ENCODE measurements at places on chromosomes 7 and 10.

DNA sequence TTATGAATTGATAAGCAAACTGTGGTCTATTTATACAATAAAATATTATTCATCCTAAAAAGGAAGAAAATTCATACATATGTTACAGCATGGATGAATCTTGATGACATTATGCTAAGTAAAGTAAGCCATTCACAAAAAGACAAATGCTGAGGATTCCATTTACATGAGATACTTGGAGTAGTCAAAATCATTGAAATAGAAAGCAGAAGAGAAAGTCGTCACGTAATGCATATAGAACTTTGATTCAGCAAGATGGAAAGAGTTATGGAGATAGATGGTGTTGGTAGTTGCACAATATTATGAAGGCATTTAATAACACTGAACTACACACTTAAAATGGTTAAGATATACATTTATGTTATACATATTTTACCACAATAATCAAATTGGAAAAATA lies 309.7 kb upstream of the KLF6 start:
- no peak for DNase-seq

GRCh38 chr7:44854644-44855364 lies 6.9 kb upstream of the H2AZ2 start:
- no peak for DNase-seq

DNA sequence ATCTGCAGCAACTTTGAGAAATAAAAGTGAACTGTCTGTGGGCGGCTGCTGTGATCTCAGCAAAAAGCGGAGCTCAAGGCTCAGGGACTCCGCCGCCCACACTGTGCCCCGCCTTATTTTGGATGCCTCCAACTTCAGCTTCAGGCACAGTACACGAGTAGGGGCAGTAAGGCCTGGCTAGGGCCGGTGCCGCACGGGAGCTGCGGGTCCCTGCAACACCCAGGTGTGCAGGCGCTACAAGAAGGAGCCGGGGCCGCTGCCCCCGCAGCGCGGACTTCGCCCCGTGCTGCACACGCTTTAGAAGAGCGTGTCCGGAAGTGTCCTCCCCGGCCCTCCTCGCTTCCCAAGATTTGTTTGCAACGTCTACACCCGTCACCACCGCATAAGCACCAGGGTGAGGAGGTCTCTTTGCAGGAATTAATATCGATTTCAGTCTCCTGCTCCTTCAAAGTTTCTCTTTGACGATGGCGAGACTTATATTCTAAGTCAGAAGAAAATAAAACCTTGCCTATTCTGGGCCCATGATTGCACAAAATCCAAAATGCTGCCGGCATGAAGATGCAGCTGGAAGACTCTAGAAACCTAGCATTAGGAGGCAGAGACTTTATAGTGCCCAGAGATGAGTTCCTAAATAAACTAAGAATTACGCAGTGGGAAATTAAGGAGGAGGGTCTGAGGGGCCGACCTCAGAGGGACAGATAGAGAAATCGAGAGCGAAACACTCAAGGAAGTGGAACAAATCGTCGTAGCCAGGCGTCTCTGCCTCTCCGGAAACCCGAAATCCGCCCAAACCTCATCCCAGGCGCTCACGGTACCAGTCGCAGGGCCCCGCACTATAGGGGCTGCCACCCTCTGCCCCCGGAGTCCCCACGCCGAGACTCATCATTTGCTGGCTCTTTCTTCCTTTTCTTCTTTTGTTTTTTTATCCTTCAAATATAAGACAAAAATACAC lies 6.4 kb downstream of the VAX1 start:
- peak; percentile 46 for DNase-seq

GRCh38 chr10:102242118-102242485 lies 790 bp upstream of the PITX3 start:
- DNase-seq: no peak

GRCh38 chr10:78974617-78975317 lies 94.0 kb upstream of the ZMIZ1 start:
- DNase-seq: peak; percentile 92

- no peak for DNase-seq
Observed at GRCh38 chr7:14836006-14836405, 66.5 kb downstream of the DGKB start.

DNA sequence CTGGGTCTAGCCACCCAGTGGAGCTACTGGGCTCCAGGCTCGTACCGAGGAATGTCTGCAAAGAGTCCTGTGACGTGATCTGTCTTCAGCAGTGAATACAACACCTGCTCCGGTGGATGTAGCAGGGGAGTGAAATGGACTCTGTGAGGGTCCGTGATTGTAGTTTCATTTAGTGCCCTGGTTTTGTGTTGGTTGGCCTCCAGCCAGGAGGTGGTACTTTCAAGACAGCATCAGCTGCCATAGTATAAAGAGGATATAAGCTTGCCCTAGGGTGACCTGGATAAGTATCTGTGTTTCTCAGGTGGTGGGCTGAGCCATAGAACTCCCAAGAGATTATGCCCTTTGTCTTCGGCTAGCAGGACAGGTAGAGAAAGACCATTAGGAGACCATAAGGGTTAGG lies 24.6 kb upstream of the WNT2 start:
- no peak for DNase-seq

- DNase-seq: no peak
Observed at GRCh38 chr10:118970770-118971169, 58.7 kb upstream of the NANOS1 start.

- no peak for DNase-seq
Observed at GRCh38 chr7:94400022-94400421, 5.3 kb downstream of the COL1A2 start.

GRCh38 chr10:63562857-63563256 lies 41.7 kb downstream of the REEP3 start:
- DNase-seq: peak; percentile 35

- DNase-seq: no peak
Observed at GRCh38 chr7:74454925-74455288, 1.2 kb downstream of the GTF2IRD1 start.

DNA sequence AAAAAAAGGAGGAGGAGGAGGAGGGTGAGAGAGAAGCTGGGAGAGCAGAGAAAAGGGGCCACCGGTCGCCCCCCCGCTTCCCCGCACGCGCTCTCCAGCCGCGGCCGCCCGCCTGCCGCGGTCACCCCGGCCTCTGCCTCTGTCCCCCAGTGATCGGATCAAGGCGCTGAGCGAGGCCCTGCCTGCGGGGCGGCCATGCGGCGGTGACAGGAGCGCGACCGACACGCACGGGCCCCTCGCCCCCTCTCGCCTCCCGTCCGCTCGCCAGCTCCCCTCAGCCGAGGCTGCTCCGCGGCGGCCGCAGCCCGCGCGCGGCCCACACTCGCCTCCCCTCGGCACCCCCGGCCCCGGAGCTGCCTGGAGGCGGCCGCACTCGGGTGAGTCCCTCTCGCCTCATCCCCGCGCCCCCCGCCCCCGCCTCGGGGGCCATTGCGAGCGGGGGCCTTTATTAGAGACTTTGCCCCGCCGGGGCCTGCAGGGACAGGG lies at the start of gene GTF2I:
GTF2I (plus strand) TSS at position 27 of the 486 bp plus-strand sequence. CDS start 31,411 bp downstream, outside the sequence.
- DNase-seq: peak; percentile 73

DNA sequence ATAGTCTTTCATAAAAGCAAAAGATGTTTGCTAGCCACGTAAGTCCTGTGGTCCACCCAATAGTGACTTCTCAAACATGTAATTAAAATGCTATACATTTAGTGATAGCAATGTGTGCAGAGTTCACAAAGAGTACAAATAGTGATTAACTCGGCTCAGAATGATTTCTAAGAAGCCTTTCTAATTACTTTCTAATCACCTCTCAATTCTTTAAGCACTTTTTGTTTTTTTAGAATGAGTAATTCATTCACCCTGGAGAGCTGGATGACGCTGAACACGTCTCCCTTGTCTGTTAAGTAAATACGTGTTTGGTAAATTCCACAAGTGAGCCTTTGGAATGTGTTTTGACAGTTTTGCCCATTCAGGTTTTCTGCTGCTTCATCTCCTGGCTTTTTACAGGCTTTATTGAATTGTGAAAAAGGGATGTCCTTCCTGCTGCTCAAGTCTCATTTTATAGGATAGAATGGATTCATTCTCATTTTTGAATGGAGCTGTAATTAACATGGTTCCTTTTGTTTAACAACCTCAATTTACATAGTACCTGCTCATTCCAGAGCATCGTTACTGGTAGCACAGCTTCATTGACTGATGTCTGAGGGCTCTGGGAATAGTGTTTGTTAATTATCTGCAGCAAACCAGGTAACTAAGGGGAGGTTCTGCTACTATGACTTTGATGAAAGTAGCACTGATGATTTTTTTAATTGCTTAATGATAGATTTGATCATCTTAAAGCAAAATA lies 212.1 kb downstream of the VTI1A start:
- no peak for DNase-seq

DNA sequence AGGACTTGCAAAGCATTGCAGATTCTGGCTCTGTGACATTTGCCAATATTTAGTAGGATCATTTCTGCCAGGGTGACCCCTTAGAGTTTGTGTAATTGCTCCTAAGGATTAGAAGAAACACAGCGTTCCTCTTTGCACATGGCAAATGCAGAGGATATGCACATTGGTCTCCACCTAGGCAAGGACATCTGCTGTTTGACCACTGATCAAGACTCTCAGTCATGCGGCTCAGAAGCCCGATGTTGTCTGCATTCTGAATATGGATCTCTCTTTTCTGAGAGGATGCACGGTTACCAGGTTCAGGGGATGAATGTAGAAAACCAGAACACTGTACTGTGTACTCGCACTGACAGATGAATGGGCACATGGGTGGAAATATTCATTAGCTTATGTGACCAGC lies 180.6 kb upstream of the AGK start:
- DNase-seq: no peak

- DNase-seq: peak; percentile 31
Observed at GRCh38 chr10:50929670-50930069, 44.2 kb upstream of the A1CF start.

DNA sequence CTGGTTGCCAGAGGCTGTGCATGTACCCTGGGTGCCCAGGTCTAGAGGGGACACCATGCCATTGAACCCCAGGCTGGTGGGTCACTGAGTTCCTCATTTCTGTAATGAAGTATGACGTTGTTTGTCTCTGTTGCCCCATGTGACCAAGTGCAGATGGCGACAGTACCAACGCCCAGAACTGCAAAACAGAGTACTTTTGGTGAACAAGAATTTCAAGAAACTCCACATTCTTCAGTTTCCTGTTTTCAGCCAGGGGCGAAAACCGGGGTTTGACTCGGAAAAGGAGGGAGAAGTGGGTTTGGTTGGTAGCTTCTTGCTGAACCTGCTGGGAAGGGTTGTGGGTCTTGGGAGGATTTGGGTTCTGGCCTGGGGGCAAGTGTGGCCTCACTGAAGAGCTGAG lies 18.2 kb downstream of the CYP17A1 start:
- DNase-seq: no peak

DNA sequence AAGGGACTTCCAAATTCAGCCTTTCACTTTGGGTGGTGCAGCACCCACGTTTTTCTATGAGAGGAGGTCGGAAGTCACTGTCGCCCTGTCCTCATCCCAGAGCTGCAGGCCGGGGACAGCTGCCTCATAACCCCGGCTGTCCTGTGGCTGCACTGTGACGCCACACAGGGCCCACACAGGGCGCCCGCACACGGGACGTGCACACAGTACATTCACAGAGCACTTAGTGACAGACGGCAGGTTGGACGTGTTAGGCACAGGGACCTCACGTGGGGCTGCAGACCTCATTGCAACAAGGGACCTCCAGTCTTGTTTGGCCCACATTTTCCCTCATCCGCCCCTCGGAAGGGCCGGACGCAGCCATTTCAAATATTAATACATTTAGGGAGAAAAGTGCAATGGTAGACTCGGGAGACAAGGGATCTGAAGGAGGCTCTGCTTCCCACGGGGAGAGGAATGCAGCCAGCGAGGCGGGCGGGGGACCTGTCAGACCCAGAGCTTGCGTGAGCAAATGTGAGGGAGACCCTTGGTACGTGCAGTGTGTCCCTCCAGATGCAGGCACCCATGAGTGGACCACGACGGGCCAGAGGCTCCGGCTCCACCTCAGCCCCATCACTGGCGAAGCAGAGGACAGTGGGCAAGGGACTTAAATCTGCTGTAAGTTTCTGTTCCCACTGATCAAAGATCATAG lies 86.7 kb downstream of the VOPP1 start:
- DNase-seq: no peak

DNA sequence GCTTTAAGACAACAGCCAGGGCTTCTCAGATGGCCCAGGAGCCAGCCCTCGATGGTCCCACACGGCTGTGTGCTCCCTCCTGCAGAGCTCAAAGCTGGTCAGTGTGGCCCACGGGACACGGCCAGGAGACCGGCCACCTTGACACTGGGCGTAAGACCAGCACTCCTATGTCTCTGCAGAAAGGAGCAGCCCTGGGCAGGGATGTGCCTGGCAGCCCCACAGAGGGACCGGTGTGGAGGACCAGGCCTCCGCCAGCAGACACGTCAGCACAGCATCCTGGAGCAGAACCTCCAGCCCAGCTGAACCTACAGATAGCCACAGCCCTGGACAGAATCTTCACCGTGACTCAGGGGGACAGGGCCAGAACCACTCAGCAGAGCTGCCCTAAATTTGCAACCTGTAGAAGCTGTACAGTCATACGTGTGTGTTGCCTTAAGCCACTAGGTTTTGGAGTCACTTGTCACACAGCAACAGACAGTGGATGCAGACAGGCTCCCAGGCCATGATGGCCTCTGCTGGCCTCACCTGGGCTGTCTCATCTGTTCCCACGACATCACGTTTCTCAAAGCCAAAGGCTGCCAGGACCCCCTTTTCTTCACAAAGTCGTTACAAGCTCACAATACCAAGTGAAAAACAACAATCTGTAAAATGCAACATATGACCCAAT lies 132.4 kb downstream of the DIP2C start:
- DNase-seq: no peak

DNA sequence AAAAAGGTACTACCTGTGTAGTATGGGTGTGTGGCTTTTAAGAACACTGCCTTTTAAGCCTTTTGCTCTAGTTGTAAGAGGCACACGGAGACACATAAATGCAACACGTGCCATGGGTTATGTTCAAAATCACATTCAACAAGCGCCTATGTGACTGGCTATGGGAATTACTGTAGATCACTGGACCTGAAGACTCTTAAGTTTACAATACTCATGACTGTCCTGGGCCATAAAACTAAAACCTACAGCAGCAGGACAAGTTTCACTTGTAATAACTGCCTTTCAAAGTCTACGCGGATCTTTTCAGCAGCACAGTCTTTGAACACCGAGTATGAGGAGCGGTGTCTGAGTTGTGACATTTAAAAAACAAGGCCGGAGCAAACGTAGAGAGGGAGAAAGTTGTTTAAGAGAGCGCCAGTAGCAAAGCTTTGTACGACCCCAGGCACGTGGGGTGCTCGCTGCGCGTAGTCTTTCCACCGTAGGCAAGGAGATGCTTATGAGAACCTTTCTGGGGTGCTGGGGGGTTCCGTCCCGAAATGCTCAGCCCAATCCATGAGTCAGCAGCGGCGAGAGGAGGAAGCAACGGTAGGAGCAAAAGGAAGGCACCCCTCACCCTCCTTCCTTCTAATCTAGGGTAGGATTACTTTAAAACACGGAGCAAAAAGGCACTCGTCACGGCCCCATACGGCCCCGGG lies 662 bp downstream of the DNAJC2 start:
- peak; percentile 42 for DNase-seq

All from mesendoderm (in vitro differentiated cells).